CD4-positive, alpha-beta T cell treated with Interleukin-17A for 4 hours (primary cell): ENCODE measurements at places on chromosomes 2 and 18.

GRCh38 chr2:240210198-240210965 lies 69.9 kb upstream of the OTOS start:
- DNase-seq: no peak

DNA sequence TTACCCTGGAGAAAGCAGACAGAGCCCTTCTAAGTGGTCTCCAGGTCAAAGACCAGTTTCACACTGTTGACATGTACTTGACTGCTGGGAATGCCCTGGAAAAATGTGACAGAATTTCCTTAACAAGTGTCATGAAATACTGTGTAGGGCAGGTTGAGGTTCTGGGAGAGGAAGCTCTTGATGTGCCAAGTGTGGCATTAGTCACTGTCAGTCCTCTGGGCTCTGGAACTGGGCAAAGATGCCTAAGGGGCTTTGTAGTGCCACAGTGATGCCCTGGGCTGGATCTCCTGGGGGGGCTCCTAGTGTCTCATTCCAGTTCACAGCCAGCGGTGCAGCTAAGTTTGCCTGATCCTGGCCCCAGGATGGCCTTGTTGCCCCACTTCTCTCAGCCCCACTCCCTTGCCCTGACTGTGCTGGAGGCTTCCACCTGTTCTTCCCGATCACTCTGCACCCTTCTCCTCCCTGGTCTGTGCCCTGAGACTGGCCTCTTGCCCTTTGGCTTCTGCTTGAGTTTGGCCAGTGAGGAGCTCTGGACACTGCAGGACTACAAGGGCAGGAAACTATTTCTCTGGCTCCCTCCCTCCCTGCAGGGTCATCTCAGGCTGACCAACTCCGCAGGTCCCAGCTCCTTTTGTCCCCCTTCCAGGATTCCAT lies 27.0 kb upstream of the FAM124B start:
- DNase-seq: no peak

- no peak for DNase-seq
These were observed 10.8 kb downstream of the DAPL1 start for GRCh38 chr2:158805936-158806335.

DNA sequence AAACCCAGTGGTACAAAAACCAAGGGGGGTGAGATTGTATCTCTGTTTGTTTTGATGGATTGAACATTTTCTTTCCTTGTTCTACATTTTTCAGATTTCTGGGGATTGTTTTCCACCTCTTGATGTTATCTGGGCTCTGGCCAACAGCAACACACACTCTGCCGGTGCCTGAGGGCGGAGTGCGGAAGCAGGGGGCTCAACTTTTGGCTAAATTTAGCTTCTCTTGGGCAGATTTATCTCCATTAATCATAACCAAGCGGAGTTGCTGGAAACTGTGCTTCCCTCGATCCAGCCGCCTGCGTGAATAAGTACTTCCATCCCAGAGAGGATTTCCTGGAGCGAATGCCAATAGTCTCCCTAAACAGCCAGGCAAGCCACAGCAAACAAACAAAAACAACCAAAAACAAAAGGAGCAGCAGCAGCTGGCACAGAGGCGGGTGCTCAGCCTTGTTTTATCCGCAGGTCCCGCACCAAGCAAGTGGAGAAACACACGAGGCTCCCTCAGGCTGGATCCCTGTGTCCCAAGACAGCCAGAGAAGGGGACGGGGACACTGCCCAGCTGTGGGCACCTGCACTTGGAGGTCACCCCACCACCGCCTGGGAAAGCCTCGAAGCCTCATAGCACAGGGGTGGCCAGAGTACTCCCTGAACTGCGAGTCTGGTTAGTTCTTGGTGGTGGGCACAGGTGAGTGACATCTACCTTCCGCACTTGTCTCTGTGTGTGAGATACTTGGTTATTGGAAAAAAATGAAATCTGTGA lies 143.4 kb downstream of the NDUFA10 start:
- no peak for DNase-seq

DNA sequence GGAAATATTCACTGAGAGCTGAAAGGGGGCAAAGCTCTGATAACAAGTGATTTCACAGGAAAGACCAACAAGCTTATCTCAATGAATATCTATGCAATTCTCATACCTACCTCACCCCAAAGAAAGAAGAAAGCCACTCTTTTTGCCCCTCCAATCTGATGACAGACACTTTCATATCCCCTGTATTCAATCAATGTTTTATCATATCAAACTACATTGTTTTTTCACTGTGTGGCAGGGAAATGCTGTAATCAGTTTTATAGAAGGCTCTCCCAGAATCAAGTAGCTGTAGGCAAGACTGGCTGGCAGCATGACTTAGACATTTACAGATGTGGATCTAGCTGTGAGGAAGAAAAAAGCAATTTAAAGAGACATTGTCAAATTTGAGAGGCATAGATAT lies 81.3 kb upstream of the PIK3C3 start:
- DNase-seq: no peak

DNA sequence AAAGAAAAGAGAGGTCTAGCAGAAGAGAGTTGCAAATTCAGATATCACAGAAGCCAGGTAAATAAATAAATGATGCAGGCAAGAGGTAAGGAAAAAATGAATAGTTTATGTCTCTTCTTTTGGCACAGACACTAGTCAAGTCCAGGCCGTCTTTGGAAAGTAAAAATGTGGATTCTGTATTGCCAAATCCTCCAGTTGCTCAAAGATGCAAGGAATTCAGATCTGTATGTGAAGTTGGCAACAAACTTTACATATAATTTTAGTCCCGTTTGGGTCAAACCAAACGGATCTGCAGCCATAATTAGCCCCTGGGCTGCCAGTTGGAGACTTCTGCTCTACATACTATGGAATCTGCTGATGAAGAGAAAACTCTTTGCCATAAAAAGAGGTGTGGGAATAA lies 200.5 kb upstream of the RND3 start:
- DNase-seq: no peak

GRCh38 chr2:24077535-24077877 lies 1.4 kb upstream of the SF3B6 start:
- DNase-seq: no peak

- no peak for DNase-seq
These were observed 22.6 kb upstream of the TMEM214 start for GRCh38 chr2:27010139-27010538.

DNA sequence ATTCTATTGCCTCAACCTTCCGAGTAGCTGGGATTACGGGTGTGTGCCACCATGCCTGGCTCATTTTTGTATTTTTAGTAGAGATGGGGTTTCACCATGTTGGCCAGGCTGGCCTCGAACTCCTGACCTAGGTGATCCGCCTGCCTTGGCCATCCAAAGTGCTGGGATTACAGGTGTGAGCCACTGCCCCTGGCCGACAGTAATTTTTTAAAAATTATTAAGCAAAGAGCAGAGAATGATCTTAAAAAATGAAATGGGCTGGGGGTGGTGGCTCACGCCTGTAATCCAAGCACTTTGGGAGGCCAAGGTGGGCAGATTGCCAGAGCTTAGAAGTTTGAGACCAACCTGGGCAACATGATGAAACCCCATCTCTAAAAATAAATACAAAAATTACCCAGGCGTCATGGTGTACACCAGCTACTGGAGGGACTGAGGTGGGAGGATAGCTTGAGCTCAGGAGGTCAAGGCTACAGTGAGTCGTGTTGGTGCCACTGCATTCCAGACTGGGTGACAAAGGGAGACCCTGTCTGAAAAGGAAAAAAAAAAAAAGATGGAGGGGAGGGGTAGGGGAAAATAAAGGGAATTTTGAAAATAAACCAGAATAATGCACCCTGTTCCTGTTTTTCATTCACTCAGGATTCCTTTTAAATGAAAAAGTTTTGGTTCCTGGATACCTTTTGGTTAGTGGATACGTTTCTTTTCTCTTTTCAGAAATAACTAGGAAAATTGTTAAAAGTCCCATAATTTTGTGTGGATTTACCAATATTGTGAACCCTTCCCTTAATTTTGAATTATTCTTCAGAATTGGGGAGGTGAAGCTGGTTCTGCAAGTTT lies 33.9 kb downstream of the MAP4K4 start:
- no peak for DNase-seq
